Retinal pigment epithelial cell (primary cell): ENCODE measurements at places on chromosomes 6 and 20.

DNA sequence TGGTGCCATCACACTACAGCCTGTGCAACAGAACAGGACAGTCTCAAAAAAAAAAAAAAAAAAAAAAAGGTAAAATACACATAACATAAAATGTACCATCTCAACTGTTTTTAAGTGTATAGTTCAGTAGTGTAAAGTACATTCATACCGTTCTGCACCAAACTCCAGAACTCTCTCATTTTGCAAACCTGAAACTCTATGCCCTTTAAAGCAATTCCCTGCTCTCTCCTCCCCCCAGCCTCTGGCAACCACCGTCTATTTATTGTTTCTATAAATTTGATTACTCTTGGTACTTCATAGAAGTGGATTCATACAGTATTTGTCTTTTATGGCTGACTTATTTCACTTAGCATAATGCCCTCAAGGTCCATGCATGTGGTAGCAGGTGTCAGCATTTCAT, 12.9 kb downstream of the RIPOR2 start:
- no peak for DNase-seq

GRCh38 chr6:166866839-166867637, 89.3 kb downstream of the RNASET2 start:
- DNase-seq, result no peak

DNA sequence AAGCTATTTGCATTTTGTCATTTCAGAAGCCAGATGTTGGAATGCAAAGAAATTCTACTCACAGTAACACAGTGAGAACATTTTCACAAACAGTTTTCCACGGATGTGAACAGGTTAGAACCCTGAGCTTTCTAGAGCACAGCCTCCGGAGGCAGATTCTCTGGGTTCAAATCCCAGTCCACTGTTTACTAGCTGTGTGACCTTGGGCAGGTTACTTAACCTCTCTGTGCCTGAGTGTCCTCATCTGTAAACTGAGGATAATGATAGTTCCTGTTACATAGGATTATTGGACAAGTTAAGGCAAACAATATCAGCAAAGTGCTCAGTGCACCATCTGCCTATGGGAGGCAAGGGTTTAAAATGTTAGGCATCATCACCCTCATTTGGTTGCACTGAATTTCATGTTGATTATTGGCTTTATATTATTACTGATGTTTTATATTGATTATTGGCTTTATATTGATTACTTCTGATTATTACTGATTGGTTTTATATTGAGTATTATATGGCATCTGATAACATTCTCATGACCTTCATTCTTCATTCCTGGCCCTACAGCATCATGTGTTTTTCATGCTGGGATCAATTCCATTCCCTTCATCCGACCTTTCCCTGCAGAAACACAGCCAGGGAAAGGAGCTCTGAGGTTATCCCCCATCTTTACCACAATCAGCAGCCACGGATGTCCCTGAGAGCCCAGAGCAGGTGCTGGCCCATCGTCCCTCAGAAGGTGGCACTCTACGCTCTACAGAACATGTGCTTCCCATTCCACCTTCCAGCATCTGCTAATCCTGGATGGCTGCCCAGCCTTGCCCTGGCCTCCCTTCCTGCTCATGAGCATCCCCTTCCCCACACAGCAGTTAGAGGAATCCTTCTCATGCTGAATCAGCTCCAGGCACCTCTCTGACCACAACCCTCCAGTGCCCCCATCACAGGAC, 283.1 kb downstream of the PREX1 start:
- no peak for DNase-seq

GRCh38 chr20:57659517-57660180, 39.4 kb upstream of the ZBP1 start:
- no peak for DNase-seq

DNA sequence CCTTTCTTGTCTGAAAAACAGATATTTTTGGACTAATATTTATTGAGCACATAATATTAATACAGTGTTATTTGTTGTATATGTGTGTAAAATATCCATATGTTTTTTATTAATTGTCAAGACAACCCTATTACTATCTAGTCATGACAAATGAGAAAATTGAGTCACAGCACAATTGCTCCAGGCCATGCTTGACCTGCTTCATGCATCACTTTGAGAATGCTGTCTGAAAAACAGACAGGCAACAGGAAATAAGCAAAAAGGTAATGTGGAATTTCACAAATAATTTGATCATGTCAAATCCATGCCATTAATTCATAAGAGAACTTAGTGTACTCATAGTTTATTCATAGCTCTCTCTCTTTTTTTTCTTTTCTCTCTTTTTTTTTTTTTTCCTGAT, 246.5 kb downstream of the RIMS1 start:
- DNase-seq, result no peak

DNA sequence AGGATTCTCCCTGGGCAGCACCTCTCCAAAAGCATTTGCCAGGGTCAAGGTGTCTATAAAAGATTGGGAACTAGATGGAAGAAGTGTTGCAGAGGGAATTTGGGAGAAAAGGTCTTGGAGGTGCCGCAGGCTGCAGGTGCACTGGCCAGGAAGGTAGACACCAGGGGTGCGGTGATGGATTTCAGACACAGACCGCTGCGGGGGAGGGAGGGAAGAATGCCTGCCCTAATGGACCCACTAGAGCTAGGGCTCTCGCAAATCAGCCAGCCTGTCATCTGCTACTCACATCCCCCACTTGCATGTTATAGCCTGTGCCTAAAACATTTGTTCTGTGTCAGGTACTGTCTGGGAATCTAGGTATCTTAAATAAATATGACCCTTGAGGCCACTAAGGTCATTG, 193.6 kb upstream of the SLC24A3 start:
- no peak for DNase-seq

DNA sequence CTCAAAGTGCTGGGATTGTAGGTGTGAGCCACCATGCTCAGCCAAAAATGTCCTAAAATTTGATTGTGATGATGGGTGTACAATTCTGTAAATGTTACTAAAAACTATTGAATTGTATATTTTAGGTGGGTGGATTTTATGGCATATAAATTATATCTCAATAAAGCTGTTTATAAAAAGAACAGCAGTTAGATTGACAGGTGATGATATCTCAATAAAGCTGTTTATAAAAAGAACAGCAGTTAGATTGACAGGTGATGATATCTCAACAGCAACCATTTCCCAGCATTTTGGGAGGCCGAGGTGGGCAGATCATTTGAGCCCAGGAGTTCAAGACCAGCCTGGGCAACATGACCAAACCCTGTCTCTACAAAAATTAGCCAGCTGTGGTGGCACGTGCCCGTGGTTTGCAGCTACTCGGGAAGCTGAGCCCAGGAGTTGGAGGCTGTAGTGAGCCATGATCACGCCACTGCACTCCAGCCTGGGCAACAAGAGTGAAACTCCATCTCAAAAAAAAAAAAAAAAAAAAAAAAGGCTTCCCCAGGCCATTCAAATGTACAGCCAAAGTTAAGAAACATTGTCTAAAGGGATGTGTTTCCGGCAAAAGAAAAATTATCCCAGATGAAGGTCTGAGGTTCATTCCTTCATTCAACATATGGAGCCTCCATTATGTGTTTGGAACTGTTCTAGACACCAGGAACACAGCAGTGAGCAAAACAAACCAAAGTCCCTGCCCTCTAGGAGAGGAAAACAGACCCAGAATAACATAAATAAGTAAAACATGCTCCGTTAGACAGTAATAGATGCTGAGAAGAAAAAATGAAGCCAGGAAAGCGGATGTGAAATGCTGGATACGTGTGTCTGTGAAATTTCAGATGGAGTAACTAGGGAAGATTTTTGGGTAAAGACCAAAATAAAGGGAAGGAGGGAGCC, 1.6 kb upstream of the RBCK1 start:
- no peak for DNase-seq

GRCh38 chr20:7285918-7286556, 518.6 kb downstream of the BMP2 start:
- peak; percentile 73 for DNase-seq

GRCh38 chr6:17169291-17169690, 67.4 kb downstream of the STMND1 start:
- no peak for DNase-seq

DNA sequence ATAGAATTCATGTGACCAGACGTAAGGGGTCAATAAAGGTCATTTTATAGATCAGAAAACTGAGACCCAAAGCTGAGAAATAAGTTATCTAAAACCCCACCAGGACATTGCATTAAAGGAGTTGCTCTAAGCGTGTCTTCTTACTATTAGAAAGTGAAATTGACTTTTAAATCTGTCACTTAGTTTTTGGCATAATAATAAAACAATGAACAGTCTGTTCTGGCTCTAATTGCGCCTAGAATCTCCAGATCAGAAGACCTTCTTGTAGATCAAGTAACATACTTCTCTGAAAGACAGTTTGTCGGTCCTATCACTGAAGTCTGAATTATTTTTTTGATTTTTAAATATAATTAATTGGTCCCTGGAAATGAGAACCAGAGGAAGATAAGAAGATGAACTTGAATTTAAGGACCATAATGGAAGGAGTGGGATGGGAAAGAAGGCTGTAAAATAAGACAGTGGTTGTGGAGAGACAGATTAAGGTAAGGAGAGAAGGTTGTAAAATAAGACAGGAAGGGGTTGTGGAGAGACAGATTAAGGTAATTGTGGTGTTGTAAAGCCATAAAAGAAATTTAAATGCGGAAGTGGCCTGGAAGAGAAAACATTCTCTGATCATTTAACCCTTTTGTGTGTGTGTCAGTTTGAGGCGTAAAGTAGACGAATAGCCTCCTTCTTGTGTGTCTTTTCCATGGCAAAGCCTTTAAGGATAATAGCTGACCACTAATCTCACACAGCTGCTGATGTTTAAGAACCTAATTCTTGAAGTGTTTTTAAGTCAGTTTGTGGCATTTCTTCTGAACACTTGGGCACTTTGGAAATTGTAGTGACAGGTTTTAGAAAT, 20.1 kb downstream of the TOP1 start:
- DNase-seq, result no peak

DNA sequence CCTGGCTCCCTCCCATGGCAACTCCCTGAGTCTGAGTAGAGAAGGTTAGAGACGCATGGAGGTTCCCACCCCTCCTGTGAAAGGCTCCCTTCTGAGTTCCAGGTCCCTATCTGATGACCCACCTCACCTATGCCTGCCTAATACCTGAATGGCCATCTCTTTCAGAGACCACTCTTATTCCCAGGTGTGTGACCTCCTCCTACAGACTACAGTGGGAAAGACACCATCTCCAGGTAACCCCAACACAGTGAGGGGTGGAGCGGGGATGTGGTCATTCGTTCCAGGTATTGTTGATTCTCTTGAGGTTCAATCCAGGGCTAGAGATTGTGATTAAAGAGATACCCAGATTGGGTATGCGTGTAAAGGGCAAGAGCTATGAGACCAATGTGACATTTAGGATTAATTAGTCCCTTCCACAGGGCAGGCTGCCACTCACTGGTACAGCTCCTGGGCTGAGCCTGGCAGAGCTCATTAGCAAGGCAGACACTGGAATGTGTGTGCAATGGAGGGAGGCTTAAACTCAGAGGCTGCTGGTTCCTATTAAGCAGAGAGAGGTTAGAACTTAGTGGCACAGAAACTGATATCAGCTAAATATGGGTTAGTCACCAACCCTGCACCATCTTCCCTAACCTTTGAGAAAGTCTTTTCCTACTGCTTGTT, 46.5 kb upstream of the IER3 start:
- DNase-seq, result peak; percentile 95

DNA sequence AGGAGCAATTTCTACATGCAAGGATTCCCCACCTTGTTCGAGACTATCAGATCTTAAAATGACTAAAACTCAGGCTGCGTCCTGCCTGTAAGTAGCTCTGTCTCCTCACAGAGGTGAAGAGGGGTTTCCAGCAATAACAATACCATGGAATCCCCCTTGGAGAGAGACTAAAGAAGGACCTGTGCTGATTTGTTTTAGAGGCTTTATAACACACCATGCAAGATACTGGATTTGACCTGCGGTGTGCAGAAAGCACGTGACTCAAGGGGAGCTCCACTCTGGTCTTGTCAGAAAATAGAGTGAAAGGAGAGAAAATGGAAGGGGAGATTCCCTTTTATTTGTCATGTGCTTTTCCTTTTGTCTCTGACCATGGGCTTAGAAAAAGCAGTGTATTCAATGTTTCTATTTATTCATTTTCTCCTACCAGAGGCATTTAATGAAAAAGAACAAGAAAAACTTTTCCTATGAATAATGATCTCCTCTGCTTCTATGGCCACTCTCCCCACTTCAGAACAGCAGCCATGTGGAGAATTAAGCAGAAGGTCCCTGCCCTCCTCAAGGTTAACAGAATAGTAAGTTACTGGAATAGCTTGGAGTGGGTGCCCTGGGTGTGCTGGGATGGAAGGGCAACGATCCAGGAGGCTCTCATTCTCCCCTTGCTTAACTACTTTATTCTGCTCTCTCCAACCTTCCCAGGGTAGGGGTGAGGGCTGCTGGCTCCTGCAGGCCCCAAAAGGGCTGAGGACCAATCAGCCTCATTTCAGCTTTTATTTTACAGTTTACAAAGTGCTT, 19.2 kb upstream of the MRPS10 start:
- DNase-seq, result no peak

GRCh38 chr6:160221423-160221822, 37.2 kb downstream of the SLC22A2 start:
- DNase-seq, result no peak

- no peak for DNase-seq
Observed at GRCh38 chr6:113876695-113877094, 19.6 kb downstream of the MARCKS start.

DNA sequence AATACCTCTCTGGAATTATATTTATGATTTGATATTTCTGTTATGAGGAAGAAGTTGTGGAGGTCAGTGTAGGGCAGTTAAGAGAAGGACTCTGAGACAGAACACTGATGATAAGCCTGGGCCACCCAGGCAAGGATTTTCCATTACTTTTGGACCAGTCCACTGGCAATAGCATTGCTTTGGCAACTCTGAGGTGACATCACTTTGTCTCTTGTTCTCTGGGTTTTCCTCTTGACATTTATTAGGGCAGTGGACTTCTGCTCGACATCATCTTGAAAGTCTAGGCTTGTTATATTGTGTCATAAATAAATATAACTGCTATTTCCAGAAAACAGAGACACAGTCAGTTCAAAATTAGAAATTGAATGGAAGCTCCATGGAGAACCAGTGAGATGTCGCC, 268.0 kb downstream of the SMOC2 start:
- no peak for DNase-seq

GRCh38 chr20:12957968-12958367, 50.8 kb upstream of the SPTLC3 start:
- no peak for DNase-seq

DNA sequence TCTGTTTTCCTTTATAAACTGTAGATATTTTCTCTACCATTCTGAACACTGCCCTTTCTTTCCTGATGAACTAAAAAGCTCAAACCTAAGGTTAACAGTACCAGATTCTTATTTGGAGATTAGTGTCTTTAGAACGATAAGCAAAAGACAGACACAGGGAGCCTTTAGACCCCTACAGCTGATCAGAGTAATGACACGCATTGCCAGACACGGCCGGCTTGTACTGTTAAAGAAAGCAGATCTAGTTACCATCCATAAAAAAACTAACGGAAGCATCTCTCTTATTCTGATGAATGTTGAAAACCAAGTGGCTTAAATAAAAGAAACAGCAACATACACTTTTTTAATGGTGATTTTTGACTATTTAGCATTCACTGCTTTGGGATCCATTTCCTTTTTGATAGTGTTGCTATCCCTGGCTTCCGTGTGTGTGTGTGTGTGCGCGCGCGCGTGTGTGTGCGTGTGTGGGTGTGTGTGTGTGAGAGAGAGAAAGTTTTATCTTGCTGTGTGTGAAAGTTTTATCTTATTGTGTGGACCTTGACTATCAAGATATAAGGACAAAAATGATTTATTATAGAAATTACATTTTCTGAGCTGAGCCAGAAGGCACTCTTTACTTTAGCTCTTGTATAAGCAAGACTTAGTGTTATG, 95.6 kb upstream of the SLC35B3 start:
- no peak for DNase-seq
